Stimulated activated CD4-positive, alpha-beta T cell treated with anti-CD3 and anti-CD28 coated beads, Interleukin-1b, Interleukin-23, amount 100 ng/mL, for 4 hours (primary cell): ENCODE measurements at places on chromosomes 2 and 18.

DNA sequence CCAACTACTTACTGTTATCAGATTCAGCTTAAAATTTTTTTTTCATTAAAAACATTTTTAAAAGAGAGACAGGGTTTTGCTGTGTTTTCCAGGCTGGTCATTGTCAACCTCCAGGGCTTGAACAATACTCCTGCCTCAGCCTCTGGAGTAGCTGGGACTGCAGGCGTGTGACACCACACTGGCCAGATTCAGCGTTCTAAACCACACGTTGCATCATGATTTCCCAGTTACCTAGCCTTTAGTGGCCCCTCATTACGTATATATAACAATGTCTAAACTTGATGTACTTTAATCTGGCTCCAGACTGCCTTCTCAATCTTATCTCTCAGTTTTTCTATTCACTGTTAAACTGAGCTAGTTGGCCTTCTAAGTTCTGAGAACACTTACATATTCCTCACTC is 89.6 kb downstream of the COMMD1 start:
- DNase-seq = no peak

DNA sequence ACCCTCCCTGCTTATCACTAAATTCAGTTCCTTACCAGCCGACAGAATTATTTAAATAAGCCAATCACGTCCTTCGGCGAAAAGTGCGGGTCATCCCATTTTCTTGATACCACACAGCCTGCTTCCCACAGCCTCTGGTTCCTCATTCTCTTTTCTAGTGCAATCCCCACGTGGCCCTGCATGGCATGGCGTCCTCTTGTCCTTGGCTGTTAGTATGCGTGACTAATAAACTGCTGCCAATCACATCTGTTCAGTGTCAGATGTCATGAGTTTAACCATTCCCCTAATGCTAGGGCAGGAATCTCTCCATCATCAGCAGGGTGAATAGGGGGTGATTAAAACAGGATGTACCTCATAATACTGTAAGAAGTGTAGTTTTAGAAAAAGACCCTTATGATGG is 62.8 kb upstream of the TSPYL6 start:
- DNase-seq = no peak

DNA sequence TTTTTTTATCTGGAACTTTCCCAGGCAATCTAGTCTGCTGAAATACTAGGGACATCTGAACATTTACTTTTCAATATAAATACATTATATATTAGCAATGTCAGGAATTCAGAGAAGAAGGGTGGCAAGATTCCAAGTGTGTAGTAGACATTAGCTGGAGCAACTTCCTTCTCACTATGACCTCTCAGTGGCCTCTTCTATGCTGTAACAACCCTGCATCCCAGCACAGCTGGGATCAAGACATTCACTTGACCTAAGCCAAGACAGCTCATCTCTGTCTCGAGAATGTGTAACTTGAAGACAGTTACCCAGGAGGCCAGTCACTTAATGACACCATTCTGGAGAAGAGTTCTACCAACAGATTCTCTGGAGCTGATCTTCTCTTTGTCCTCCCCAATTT is 61.7 kb upstream of the RALBP1 start:
- DNase-seq = no peak

DNA sequence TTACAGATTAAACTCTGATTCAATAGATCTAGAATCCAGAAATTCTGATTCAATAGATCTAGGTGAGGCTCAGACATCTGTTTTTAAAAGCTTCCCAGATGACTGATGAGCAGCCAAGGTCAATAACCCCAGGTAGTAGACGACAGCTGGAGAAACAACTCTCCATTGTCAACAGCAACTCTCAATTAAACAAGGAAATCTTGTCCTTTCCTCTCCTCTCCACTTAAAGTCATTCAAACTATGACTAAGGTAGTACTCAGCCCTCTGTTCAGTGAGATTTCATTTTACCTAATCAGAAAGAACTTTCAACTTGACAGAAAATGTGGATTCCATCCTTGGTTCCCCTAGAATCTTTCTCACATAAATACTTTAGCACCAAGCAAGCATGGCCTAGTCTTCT is 94.6 kb upstream of the SCG2 start:
- no peak for DNase-seq

DNA sequence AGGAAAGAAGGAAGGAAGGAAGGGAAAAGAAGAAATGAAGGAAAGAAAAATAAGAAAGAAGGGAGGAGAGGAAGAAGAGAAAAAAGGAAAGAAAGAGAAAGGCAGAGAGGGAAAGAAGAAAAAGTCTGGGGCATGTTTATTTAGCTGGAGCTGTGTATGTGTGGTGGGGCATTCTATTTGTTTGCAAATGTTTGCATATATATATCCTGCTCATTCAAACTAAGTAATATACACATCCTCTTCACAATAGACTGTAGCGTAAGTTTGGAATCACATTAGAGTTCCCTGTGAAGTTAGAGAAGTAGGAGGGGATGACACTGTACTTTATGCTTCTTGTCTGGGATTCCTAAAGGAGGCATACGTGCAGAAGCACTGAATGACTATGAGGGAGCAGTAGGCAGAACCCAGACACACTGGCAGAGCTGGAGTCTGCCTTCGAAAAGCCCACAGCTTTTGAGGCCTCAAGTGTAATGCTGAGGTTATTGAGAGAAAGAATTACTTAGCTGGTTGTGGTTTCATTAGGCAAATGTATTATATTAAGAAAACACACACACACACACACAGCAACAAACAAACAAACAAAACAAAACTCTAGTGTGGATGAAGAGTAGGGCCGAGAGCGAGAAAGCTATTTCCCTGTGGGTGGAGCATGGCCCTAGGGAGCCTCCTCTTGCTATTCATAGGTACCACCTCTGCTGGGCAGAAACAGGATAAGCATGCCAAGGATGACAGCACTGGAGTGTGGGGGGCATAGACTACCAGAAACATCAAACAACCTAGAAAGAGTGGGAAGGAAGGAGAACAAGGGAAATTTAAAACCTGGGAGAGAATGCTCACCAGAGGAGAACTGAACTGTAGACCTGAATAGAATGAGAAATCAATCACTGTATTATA is 905.1 kb upstream of the NXPH2 start:
- DNase-seq = no peak

DNA sequence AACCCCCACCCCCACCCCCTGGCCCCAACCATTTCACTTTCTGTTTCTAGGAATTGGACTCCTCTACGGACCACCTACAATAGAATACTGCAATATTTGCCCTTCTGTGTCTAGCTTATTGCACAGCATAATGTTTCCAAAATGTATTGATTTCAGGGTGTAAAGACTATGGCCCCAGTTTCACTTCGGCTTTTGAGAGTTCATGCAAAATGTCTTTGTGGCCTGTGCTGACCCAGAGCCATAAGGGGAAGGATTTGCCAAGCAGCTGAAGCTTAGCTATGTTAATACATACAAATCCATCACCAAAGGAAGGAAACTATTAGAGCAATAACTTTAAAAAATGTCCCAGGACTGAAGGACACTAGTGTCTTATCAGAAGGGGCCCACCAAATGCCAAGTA is 11.2 kb upstream of the ATP9B start:
- DNase-seq = no peak

- DNase-seq = no peak
Measured at GRCh38 chr18:73954268-73954667, 193.4 kb downstream of the FBXO15 start.

DNA sequence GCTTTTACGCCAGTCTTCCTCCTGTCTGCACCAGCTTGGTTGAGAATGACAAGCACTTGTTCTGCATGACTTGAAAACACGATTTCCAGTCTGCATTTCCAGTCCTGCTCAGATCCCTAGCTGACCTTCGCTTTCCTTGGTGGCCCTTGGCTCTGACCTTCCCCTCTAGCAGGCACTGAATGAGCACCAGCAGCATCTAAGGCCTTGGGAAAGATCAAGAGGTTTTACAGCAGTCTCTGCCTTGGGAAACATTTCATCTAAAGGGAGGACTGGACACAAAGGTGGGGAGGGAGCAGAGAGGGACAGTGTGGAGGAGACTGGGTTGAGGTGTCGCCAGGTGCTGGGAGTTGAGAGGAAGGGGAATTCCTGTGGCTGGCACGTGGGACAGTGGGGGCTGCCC is 30.5 kb downstream of the NTSR2 start:
- no peak for DNase-seq

GRCh38 chr2:122736279-122736678 is 980.8 kb downstream of the TSN start:
- no peak for DNase-seq

GRCh38 chr2:228697456-228697855 is 516.0 kb upstream of the SPHKAP start:
- no peak for DNase-seq

DNA sequence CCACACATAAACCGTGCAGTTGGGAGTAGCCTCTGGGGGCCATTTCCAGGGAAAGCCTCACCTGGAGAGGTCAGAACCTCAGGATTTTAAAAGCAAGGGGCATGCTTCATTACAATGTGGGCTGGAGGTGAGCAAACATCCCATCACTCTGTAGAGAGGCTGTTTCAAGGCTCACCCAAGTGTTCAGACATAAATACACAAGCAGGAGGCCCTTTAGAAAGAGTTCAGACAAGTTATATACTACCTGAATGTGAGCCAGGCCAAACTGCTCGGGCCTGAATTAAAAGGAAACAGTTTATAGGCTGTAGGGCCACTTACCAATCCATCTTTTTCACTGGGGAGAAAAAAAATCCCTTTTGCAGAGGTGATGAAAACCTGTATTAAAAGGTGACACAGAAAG is 540.0 kb upstream of the ZEB2 start:
- no peak for DNase-seq

DNA sequence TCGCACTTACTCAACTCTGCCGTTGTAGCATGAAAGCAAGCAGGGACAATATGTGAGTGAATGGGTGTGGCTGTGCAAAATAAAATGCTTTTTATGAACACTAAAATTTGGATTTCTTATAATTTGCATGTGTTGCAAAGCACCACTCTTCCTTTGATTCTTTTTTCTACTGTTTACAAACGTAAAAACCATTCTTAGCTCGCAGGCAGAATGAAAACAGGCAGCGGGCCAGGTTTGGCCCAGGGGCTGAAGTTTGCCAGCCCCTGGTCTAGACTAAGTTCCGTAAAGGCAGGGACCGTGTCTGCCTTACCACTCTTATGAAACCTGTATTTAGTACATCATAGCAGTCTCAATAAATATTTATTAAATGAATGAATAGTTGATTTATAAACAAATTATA is 83.7 kb upstream of the SPATS2L start:
- DNase-seq = no peak

GRCh38 chr2:174623690-174624089 is 26.1 kb upstream of the WIPF1 start:
- DNase-seq = no peak

DNA sequence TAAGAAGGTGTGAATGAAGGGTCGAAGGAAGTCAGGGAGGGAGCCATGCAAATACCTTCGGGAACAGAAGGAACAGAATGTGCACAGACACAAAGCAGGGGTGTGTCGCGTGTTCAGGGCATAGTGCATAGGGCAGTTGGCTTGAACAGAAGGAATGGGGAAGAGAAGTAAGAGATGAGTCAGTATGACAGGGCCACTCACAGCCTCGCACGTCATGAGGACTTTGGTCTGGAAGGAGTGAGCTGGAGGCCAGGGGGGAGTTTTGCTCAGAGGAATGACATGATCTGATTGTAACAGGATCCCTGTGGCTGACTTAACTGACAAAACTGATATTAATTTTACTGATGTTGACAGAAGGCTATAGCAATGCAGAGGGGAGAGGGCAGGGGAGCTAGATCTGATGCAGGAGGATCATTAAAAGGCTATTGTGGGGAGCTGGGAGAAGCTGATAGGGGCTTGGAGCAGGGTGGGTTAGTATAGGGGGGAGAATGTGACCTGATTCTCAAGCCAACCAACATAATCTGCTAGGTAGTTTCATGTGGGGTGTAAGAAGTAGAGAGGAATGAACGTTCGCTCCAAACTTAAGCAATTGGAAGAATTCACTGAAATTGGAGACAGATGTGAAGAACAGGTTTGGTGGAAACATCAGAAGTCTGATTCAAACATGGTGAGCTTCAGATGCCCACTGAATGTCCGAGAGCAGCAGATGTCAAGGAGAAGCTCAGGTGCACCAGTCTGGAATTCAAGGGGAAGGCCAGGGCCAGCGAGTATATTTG is 60.4 kb upstream of the COPS8 start:
- no peak for DNase-seq

DNA sequence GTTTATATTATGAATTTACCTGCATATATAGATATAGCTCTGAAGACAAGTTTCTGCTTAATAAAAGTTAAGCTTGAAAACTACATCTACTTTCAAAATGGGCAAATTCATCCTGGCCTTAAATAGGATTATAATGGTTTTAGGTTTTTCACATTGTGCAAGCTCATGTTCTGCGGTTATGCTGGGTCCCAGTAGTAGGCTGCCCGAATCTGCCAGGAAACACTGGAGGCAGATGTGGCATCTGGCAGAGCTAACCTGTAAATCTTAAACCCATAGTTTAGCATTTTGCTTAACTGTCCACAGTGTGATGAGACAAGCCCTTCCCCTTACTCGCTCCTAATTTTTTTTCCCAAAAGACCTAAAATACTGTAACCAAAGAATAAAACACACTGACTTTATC is 234.2 kb downstream of the TCF4 start:
- no peak for DNase-seq

- no peak for DNase-seq
Measured at GRCh38 chr2:103289105-103289725, 527.4 kb downstream of the TMEM182 start.

DNA sequence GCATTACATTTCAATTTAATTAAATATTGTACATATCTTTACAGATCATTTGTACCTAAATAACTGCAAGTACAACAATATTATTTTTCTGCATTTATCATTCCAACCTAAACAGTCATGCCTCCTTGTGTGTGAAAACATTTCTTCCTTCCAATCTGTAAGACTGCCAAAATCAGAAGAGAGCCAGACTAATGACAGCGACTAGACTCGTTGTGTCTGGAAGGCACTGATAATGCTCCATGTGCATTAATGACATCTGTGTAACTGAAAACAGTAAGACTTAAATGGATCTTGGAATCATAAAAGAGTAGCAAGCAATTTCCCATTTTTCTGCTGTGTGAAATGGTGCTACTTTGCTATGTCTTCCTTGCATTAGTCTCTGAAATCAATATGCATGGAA is 278.0 kb upstream of the DSEL start:
- DNase-seq = no peak
